ENCODE measurements at places on chromosomes 5 and 9. TPM values are rescaled to one million over a fixed set of nuclear protein-coding genes. Genes with fewer than 3 reads are reported as not detected.

- peak; percentile 86 for DNase-seq
Observed at GRCh38 chr9:92100237-92100911, 14.8 kb downstream of the SPTLC1 start.

DNA sequence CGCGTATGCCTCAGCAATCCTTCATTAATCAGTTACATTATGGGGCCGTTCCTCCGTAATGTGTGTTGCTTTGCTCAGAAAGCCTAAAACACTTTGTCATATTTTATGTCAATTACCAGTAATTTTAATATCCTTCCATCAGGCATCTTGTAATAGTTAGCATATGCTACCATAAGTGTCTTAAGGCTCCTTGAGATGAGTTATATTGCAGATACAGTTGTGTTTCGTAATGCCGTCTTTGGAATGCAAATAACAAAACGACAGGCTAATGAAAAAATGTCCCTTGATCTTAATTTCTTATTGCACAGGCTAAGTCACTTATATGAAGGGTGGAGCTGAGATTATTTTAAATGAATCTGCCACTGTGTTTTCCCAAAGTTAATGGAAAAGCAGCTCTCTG lies 50.5 kb downstream of the TBCA start:
- DNase-seq = no peak

The CEP72 gene
- 2.7 TPM for total RNA-seq

The EIF4E1B gene
- not detected for total RNA-seq

The ACER2 gene
- total RNA-seq = 2.2 TPM

GRCh38 chr9:135056541-135056940 lies 30.9 kb upstream of the OLFM1 start:
- DNase-seq = peak; percentile 59

The AHRR gene
- total RNA-seq = 52.2 TPM

- DNase-seq = no peak
Observed at GRCh38 chr5:147408980-147409379, 100.9 kb downstream of the DPYSL3 start.

The SPACA9 gene
- total RNA-seq = 3.6 TPM

DNA sequence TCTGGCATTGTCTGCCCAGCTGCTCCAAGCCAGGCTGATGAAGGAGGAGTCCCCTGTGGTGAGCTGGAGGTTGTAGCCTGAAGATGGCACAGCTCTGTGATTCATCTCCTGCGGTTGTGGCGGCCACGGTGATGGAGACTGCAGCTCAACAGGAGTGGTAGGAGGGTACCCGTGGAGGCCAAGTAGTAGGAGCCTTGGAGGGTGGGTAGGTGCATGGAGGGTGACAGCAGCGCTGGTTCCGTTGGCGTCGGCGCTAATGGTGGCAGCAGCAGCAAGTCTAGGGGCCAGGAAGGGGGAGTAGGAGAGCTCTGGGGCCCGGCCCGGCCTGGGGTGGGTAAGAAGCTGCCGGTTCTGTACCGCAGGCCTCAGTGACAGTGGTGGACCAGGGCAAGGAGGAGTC lies 22.4 kb upstream of the TRIM52 start:
- DNase-seq = no peak

DNA sequence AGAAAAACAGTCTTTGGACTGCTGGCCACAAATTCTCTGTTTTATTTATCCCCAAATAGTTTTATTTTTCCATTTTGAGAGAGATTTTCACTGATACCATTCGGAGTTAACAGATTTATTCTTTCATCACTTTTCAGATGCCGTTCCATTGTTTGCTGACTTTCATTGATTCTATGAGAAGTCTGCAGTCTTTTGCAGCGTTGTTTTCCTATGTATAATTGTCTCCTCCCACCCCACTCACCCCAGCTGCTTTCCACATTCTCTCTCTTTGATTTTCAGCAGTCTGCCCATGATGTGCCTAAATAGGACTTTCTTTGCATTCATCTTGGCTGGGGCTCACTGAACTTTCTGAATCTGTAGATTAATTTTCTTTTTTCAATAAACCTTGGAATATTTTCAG lies 107.6 kb downstream of the C9orf50 start:
- DNase-seq = no peak

- DNase-seq = peak; percentile 2
Observed at GRCh38 chr5:88298425-88298824, 29.8 kb upstream of the TMEM161B start.

The LCN1 gene
- total RNA-seq = not detected

DNA sequence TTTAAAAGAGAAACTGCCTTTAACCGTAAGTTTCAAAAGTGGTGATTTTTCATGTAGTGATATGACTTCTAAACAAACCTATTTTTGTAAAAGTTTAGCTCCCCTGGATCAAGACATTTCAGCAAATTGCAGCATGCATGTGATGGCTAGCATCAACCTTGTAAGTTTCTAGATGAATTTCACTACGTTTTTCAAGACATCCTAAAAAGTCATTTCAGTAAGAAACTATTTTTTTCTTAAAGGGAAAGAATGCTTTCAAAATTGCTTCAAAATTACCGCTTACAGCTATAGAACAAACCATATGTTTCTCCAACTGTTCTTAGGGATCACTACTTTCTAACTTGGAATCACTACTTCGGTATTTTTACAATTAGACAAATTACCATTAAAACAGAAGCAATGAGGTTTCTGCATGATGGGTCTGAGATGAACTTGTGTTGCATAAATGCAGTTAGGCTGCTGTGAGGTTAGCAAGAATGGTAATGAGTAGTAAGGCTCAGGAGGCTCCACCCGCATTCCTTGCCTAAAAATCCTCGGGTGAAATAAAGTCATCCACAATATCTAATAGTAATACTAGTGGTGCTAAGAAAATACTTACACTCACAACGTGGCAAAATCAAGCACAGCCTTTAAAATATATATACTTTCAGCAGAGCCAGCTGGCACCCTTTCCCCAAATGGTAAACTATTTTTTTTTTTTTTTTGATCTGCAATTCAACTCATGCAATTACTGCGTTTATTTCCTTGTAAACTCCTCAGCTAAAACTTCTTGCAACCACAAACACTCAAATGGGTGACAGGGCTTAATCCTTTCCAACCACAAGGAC lies 53.8 kb downstream of the CDC14B start:
- no peak for DNase-seq

The C5orf52 gene
- total RNA-seq = not detected

The TMEM171 gene
- total RNA-seq = 8.0 TPM

GRCh38 chr5:116765441-116765840 lies 190.8 kb upstream of the SEMA6A start:
- no peak for DNase-seq

DNA sequence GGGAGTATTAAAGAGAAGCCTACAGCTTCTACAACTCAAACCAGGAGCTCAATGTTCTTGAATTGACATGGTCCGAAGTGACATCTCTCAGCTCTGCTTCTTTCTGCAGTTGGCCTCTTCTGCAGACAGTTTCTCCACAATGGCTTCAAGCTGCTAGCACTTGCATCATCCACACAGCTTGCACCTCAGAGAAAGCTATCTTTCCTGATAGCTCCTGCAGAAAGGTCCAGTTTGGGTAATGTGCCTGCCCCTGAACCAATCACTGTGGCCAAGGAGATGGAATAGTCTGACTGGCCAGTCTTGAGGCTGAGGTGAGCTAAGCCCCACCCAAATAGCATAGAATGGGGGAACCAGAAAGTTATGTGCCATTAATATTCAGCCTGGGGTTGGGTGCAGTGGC lies 95.8 kb upstream of the ABCA1 start:
- DNase-seq = peak; percentile 1

DNA sequence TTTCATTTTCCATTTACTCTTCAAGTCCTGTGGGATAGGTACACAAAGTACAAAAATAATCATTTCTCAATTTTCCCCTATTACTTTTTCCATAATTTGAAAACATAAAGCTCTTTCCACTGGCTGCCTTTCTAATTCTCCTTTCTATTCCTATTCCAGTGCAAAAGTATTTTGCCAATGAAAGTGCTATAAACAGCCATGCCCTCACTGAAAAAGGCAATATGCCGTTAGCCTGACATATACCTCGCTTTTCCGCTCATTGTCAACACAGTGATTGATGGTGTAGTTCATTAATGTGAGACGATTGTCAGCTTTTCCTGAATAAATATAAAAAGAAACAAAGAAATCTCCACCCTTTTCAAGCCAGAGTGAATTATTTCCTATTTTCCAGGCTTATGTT lies 97.5 kb downstream of the EBF1 start:
- DNase-seq = no peak

DNA sequence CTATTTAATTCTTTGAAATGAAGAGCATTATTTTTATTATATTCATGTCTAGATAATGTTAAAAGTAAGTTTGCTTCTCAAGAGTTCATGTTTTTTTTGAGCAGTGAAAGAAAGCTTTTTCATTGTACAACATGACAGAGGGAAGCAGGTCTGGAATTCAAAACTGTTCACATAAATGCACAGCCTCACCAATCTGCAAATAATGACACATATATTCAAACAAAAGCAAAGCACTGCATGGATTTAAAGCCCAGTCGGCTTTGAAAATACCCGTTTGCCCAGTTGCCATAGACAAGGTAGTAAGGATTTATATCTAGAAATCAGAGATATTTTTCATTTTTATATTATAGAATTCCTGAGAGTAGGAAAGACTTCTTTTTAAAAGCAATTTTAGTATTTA lies 201.8 kb downstream of the CD180 start:
- DNase-seq = no peak

GRCh38 chr9:126381195-126381594 lies 54.6 kb downstream of the MVB12B start:
- DNase-seq = no peak

The BTNL9 gene
- not detected for total RNA-seq

The FYB1 gene
- total RNA-seq = under 0.01 TPM

DNA sequence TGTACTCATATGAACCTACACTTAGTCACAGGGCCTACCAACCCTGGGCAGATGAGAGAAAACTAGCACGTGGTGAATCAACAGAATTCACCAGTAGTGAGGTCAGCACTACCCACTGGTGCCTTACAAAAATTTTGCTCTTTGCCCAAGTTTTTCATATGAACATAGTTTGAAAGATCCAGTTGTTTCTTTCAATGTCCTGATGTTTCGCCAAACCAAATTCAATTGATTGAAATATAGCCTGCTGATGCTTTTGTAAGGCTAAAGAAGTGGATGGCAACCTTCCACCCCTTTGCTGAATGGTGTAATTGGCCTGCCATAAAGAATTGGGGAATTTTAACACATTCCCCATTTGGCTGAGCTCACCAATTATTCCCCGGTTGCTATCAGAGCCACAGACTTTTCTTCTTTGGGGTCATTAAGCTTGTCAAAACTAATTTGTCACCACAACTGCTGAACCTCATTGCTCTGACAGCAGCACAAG lies 339.2 kb downstream of the GLIS3 start:
- DNase-seq = peak; percentile 58

The FOXD4L4 gene
- under 0.01 TPM for total RNA-seq

GRCh38 chr5:41843456-41844370 lies 26.5 kb downstream of the OXCT1 start:
- DNase-seq = no peak
